ENCODE measurements at places on chromosomes 7 and 10.

DNA sequence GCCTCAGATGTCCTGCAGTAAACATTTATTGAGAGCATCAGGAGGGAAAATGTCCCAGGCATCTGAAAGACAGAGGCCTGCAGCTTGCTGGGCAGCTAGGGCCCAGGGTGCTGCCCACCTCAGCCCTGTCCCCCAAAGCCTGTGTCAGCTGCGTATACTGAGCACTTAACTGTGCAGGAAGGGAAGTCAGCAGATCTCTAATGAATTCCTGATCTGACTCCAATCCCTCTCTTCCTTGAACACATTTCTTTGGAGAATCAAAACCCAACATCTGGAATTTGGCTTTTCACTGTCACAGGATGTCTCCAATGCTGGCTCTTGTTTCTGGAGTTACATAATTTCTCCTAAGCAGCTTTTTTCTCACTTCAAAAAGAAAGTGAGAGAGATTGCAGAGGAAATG, 364.7 kb upstream of the NFE2L3 start:
- DNase-seq, result no peak

GRCh38 chr10:35377050-35377728, 40.9 kb downstream of the CCNY start:
- DNase-seq, result no peak

GRCh38 chr10:86823565-86823964, 67.1 kb downstream of the BMPR1A start:
- DNase-seq, result no peak

- DNase-seq, result no peak
Observed at GRCh38 chr10:33832124-33832787, 497.8 kb upstream of the NRP1 start.

DNA sequence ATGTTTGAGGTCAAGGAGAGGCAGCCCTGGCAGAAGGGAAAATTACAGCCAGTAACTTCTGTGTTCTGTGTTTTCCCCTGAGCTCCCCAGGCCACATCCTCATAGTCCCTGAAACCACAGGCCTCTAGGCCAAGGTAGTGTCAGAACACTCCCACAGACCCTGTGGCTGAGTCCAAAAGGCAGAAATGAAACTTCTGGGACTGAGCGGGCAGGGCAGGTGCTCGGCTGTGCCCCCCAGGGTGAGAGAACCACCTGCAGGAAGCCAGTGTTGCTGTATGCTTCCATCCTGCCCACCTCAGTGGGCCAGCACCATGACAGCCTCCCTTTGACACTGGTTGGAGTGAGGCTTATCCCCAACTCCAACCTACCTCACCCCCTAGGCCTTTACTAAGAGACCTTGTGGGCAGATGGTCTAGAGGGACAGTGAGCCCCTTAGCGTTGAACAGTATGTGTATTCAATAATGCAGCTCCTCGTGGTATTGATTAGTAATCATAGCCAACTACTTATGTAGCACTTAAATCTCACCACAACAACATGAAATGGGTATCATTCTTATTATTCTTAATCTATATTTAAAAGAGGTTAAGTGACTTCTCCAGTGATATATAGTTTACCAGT, 30.3 kb downstream of the PIK3CG start:
- no peak for DNase-seq

GRCh38 chr10:46239247-46239646, 47.5 kb upstream of the ANTXRL start:
- DNase-seq, result no peak

DNA sequence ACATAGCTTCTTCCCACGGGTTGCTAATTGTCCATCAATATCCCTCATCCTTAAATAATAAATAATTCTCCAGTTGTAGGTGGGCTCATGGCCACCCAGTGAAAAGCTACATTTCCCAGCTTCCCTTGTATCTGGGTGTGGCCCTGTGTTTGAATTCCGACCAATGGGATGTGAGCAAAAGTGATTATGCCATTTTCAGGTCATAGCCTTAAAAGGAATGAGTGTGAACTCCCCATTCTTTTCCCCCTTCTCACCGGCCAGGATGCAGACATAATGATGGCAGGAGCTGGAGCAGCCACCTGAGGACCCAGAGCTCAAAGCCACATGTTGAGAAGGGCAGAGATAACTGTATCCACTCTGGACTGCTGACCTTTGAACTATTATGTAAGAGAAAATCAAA, 30.3 kb upstream of the CALU start:
- DNase-seq, result no peak

DNA sequence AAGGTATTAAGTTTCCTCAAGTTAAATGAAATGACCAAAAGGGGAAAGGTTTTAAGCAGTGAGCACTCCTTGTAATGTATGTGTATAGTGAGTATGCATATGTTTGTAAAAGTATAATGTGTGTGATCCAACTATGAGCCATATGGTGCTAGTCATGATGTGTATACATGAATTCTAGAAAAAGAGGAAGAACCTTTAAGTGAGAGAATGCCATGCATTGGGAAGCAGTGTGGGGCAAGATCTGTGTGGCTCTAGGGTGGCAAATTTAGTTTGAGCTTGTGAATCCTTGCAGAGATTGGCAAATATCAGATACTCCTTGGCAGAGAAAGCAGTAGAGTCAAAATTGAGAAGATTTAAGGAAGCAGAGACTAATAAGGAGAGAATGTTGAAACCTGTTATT, 435.0 kb downstream of the AUTS2 start:
- DNase-seq, result no peak

DNA sequence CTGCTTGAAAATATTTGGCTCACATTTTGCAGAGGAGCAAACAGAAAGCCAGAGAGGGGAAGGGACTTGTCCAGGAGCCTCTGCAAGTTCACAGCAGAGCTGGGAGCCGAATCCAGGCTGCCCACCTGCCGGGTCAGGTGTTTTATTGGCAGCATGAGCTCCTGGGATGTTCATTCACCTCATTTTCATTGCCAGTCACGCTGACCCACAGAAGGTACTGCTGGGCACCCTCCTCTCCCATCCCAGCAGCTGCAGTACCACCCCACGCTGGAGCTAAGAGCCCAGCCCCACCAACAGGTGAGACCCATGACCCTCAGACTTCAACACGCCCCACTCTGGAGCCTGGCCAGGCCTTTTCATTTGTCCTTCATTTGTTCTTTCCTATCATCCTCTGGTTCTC, 102.7 kb downstream of the GRID1 start:
- DNase-seq, result no peak
